ENCODE measurements at places on chromosomes 2 and 18. TPM values are rescaled to one million over a fixed set of nuclear protein-coding genes. Genes with fewer than 3 reads are reported as not detected.

DNA sequence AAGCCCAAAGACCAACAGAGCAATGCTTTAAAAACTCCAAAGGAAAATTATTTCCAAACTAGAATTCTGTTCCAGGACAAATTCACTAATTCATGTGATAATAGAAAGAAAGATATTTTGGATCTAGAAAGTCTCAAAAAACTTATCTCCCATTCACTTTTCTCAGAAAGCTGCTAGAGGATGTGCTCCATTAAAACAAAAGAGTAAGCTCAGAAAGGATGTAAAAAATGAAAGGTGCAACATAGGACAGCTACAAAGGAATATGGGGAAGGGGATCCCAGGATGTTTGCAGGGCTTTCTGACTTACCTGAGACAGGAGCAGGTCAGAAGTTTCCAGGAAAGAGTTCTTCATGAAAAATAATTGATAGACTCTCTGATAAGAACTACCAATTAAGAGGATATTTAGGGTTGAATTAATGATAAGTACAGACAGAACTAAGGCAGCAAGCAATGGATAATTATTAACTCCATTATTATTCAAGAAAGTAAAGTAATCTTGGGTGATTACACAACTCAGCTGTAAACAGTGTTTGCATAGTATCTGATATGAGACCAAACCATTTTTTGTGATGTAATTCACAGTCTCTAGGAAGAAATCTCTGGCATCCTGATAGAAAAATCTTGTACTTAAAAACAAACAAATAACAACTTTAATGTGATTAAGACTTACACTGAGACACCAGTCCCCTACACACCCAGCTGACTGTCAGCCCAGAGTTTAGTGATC, 20.9 kb downstream of the LYG1 start:
- DNase-seq: no peak

DNA sequence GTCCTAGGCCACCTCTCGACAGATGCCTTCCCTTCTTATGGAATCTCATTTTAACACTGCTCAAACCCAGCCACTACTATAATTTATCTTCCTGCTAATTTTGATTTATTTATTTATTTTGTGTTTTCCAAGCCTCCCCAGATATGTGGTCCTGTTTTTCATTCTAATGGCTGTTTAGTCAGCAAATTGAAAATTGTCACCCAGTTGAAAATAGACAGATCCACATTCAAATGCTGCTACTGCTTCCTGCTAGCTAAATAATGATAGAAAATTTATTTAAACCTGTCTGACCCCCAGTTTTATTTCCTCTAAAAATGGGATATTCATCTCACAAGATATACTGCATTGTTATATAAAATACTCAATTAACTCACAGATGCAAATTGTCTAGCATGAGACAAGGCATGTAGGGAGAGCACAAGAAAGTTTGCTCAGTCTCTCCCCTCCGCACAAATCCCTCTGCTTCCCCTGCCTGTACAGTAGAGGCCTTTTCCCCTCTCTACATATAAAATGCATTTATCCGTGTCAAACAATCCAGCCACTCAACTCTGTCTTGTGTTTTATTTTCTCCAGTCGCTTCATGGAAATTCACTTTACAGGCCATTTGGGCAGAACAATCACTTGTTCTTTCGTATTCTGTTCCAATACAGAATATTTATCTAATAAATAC, 389.9 kb downstream of the SOX11 start:
- DNase-seq: no peak

GRCh38 chr2:60226943-60227342, 326.5 kb downstream of the BCL11A start:
- DNase-seq: no peak

Gene OTOF
- total RNA-seq: 0.06 TPM

DNA sequence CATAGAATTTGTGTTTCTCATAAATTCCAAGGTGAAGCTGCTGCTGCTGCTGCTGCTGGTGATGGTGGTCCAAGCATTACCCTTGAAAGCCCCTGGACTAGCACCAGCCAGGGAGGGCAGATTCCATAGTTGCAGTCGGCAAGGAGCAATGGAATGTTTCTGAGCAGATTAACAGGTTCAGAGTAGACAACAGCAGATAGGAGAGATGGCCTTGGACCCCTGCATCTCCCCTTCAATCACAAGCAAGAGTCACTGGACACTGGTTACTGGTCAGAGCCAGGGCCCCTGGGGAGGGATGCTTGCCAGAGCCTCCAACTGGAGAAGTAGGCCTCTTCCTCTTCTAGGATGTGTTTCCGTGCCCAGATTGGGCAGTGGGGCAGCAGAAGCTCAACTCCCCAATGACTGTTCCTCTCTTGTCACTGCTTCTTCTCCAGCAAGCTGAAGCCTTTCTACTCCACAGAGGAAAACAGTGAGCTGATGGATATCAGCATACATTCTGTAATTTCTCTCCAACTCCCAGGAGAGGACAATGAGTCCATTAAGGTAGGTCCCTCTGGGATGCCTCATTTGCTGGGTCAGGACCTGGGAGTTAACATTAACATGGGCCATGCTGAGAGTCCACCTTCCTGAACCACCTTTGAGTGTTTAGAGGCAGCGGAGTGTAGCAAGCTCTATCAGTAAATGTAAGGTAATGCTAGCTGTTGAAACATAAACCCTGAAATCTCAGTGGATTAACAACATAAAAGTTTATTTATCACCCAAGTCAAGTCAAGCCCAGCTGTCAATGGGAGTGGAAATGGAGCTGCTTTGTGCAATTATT, 35.3 kb downstream of the MROH2A start:
- DNase-seq: peak; percentile 9

- no peak for DNase-seq
Measured at GRCh38 chr18:36578871-36579710, 249.7 kb downstream of the TPGS2 start.
